ENCODE measurements at places on chromosomes 12 and 14.

DNA sequence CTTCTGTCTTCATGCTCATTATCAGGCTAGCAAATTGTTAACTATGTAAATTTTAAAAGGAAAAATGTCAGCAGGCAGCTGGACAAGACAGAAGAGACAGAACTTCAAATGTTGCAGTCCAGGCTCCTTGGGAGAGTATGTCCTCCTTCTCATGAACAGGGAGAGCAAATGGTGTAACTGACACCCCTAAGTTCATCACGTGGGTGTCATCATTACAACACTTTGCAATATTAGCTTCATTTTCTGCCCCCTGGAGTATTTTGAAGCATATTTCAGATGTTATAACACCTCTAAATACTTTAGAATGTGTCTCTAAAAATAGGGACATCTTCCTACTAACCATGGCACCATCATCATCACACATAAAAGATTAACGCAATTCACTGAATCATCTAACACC lies 62.1 kb downstream of the ZNF664 start:
- H3K27ac ChIP-seq, result no peak overlapping the region
- no peak overlapping the region for H3K4me3 ChIP-seq
- no peaks in the 10 kb centered on the region for H3K36me3 ChIP-seq
- peaks cover 17% of the 10 kb centered on the region for H3K27me3 ChIP-seq

- no peaks in the 10 kb centered on the region for H3K27me3 ChIP-seq
- no peaks in the 10 kb centered on the region for H3K4me1 ChIP-seq
- H3K36me3 ChIP-seq, result no peaks in the 10 kb centered on the region
- no peak overlapping the region for H3K27ac ChIP-seq
These were observed 155.9 kb upstream of the RBM19 start for GRCh38 chr12:114122016-114122415.

DNA sequence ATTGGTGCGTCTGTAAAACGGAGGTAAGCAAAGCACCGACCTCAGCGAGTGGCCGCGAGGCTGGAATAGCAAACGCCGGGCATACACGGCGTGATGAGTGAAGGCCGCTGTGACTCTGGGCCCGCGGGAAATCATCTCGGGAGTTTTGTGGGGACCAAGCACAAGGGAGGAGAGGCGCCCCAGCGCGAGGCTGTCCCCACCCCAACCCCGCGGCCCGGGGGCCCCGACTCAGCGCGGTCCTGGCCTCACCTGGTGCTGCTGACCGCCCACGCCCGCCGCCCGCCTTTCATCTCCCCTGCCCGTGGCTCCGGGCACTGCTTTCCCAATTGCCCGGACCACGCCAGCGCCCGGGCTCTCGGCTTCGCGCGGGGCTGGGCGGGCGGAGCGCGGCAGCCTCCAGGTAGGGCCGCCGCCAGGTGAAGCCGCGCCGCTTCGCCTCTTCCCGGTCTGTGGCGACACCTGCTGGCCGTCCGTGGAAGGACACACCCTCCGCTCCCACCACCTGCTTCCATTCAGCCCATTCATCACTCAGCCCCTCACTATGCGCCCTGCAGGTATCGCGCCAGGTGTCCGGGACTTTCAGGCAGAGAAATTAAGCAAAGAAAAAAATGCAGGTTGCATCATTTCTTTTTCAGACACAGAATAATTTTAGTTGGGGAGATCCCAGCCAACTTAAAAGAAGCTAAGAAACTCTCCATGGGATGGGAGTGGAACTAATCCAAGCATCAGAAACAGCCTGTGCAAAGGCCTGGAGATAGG lies 360.4 kb downstream of the MED13L start:
- peak; percentile 51 for DNase-seq
- H3K4me3 ChIP-seq, result no peak overlapping the region

DNA sequence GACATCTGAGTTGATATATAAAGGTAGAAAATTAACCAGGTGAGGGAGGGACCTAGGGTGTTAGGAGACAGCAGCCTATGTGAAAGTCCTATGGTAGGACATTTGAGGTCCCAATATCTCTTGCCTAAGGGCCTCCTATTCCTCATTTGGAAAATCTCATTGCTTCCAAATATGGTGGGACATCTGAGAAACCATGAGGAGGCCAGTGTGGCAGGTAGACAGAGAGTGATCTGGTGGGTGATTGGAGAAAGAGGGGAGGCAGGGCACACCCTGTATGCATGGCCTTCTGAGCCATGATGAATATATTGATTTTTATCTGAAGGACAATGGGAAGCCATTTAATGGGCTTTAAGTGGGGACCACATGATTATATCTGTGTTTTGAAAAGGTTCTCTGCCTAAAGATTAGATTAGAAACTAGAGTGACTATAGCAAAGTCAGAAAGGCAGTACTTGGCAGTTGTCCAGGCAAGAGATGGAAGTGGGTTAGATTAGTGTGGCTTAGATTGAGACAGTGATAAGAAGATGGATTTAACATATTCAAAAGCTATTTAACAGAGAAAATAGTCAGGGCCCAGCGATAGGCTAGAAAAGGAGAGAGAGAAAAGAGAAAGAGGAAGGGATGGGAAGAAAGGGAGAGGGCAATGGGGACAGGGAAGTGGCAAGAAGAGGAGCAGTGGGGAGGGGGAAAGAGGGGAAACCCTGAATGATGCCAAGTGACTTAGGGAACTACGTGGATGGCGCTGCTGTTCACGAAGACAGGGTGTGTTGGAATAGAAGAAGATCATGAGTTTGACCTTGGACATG lies 237.2 kb upstream of the SRRM4 start:
- no peaks in the 10 kb centered on the region for H3K4me1 ChIP-seq
- no peaks in the 10 kb centered on the region for H3K27me3 ChIP-seq
- H3K36me3 ChIP-seq, result no peaks in the 10 kb centered on the region
- no peak overlapping the region for H3K27ac ChIP-seq
